Osteoblast (primary cell): ENCODE measurements at places on chromosomes 7 and 10. TPM values are rescaled to one million over a fixed set of nuclear protein-coding genes. Genes with fewer than 3 reads are reported as not detected.
A peak's percentile ranks its signal among the peaks of the same experiment; 100 is the strongest.

DNA sequence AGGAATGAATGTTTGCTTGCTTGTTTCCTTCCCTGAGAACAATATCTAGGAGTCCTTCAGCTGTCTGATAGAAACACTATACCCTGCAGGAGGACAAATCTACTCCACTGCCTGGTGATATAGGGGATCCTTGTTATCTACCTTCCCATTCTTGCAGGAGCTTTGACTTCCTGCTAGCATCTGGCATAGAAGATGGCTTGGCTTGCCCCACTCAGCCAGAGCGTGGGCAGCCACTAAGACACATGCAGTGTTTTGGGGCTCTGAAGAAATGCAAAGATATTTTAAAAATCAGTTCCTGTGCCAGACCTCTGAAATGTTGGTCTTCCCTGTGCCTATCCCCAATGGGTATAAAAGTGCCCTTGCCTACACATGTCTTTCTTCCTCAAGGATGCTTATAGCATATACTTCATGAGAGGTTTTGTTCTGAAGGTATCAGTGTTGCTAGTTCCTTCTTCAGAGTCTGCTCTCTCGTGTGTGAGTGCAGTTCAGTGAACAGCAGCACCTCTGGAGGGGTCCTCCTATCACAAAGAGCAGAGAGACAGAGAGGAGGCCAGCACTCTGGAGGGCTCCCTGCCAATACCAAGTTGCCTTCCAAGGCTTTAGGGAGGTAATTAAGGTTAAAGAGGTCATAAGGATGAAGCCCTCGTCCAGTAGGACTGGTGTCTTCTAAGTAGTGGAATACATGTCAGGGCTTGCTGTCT, 149.1 kb upstream of the CALCR start:
- no peak for DNase-seq

- no peak for DNase-seq
These were observed 11.0 kb downstream of the PYROXD2 start for GRCh38 chr10:98403812-98404504.

DNA sequence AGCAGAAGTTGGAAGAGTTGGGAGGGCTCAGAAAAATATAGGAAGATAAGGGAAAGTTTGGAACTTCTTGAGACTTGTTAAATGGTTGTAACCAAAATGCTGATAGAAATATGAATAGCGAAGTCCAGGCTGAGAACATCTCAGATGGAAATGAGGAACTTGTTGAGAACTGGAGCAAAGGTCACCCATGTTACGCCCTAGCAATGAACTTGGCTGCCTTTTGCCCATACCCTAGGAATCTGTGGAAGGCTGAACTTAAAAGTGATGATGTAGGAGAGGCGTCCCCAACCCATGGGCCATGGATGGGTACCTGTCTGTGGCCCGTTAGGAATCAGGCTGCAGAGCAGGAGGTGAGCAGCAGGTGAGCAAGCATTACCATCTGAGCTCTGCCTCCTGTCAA, 347.8 kb downstream of the ARL4A start:
- no peak for DNase-seq

DNA sequence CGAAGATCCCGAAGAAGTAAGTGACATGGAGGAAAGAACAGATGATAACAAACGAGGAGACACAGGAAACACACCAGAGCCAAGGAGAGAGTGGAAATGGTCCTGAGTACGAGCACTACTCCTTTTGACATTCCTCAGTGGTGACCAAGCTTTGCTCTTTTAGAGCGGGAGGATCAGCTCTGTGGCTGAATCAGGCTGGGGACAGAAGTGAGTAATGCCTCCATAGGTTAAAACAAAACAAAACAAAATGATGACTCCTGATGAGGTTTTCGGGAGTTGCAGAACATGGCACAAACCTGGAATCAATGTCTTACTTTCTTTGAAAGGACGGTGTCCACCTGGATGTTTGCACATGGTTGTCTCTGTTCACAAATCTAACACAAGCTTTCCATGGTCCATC, 30.3 kb upstream of the TCF7L2 start:
- DNase-seq, result peak; percentile 85

GRCh38 chr7:30521532-30521931, 16.9 kb upstream of the GGCT start:
- DNase-seq, result peak; percentile 65

Gene ZC3HAV1
- total RNA-seq, result 42.4 and 44.5 TPM in 2 replicates

Gene TBRG4
- 41.5 and 43.1 TPM in 2 replicates for total RNA-seq

Gene ARF5
- total RNA-seq, result 146 and 147 TPM in 2 replicates

DNA sequence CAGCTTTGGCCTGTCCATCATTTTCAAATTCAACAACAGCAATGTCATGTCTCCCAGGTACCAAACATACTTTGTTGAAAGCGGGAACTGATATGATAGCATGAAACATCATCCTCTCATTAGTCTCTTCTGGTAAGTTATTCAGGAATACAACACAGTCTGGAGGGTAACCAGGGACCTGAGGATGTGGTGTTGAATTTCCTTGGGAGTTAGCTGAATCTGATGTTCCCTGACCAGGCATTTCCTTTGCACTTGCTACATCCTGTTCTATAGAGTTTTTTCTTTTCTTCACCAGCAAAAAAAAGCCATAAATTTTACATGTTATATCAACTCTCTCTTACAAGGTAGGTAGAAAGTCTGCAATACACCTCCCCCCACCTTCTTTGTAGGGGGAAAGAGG, 97.8 kb upstream of the AFAP1L2 start:
- DNase-seq, result no peak

DNA sequence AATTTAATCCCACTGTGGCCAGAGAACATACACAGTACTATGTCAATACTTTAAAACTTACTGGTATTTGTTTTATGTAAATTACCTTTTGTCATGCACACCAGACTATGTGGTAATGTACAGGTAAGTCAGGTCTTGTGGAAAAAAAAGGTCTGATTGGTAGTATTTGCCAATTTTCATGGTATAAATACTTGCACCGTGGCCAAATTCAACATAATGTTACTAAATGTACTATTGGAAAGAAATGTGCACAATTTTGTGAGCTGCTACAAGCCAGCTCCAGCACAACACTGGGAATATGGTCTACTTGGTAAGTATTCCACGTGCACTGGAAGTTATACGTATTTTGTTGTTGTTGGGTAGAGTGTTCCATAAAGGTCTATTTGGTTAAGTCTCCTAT, 392.5 kb downstream of the RPS24 start:
- DNase-seq, result no peak

Gene SEMA3E
- 0.29 and 1.4 TPM in 2 replicates for total RNA-seq

GRCh38 chr7:12583176-12583575, 12.7 kb downstream of the SCIN start:
- DNase-seq, result no peak

- no peak for DNase-seq
These were observed 123.8 kb downstream of the IPMK start for GRCh38 chr10:58143944-58144343.

- peak; percentile 66 for DNase-seq
These were observed at the start of gene CREB3L2 for GRCh38 chr7:138001529-138002095. CREB3L2 (minus strand) TSS chr7:138002086; CDS start chr7:138001705, 381 bp downstream.

GRCh38 chr7:102063690-102064180, 222.9 kb upstream of the SH2B2 start:
- peak; percentile 64 for DNase-seq

Gene RBM28
- total RNA-seq, result 12.1 and 16.6 TPM in 2 replicates

DNA sequence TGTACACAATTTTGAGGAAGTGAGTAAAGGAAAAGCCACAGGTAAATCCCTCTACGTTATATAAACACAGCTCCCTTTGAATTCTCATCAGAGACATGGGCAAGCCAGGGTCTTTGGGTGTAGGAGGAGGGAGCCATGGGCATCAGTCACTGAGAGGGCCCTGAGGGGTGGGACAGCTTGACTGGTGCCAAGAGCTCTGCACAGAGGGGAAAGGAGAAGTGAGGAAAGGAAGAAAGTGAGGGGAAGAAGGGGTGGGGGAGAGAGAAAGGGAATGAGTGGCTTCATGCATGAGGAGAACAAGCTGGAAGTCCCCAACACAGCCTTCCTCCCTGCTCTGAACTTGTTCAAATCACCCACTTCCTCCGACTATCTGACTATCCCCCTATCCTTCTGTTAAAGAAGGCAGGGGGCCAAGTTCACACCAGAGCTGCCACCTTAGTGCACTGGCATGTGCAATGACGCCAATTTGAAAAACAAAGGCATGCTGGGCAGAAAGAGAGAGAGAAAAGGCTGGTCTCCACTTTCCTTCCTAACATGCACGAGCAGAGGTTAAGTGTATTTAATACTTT, 16.4 kb upstream of the RNF148 start:
- no peak for DNase-seq

Gene PNLIPRP1
- total RNA-seq, result not detected in 2 replicates

GRCh38 chr7:115708013-115708341, 322.6 kb downstream of the TFEC start:
- no peak for DNase-seq

DNA sequence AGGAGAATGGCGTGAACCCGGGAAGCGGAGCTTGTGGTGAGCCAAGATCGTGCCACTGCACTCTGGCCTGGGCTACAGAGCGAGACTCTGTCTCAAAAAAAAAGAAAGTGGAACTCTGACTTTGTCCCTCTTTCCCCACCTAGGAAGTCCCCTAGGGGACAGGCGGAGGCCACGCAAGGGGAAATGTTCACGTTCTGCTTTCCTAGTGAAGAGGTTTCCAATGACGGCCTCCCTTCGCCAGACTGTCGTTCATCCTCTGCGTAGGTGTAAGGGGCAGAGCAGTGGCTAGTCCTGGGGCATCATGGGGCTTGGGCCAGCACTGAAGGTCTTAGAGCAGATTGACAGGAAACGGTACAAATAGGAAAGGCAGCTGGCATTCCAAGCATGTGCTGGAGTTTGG, 30.6 kb downstream of the SUFU start:
- DNase-seq, result no peak

DNA sequence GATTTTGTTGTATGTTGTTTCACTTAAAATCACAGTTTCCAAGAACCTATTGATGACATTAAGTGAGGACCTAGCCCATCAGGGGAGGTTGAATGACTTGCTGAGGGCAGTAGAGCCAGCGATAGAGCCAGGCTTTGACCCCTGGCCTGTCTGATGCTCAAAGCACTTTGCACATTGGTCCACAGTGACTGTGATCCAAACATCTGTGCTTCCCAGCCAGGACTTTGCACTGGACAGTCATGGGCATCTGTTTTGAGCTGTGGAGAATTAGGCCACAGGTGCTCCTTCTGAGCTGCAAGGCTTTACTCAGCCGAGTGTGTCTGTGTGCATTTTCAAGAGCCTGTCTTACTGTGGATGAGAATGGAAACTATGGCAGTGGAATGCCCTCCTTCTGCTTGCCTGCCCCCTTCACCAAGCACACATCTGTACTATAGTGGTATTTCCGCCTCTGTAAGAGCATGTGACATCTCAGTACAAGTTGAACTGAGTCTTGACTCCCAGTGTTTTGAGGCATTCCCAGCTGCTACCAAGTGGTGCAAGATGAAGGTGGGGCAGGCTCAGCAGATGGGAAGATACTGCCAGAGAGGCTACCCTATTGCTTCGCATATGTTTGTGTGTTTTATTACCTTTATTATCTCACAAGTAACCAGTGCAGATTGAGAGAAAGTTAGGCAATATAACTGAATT, 72.7 kb upstream of the AOAH start:
- DNase-seq, result no peak

Gene AKR1D1
- under 0.01 TPM in 1 of 2 replicates, not detected in the other for total RNA-seq

Gene UNC5B
- 90.8 and 135 TPM in 2 replicates for total RNA-seq

DNA sequence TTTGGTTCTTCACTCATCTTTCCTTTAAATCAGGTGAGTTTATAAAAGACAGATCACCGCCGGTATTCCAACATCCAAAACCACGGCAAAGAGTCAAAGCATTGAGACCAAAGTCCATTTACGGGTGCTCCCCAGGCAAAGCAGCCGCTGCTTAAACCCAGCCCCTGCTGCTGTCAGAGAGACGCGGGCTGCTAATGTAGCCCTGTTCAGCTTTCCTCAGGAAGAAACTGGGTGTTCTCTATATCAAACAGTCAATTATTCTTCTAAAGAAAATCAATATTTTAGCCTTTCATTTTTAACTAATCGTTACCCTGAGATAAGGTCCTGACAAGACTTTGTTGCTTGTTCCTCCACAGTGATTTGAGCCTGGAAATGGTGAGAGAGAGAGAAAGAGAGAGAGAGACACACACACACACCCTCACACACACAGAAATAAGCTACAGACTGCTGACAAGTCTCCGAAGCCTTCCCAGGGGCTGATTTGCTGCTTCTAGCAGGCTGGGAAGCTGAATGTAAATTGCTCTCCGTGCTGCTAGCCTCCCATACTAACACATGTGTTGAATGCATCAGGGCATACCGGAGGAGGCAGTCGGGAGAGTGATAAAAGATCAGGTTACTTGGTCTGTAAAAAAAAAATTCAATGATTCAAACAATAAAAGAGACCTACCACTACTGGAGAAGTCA, 183.0 kb upstream of the ANK3 start:
- peak; percentile 75 for DNase-seq

Gene FGL2
- under 0.01 TPM in 2 replicates for total RNA-seq

GRCh38 chr7:154409703-154410311, 357.6 kb downstream of the DPP6 start:
- no peak for DNase-seq

Gene KAZALD1
- total RNA-seq, result 26.4 and 30.1 TPM in 2 replicates

- no peak for DNase-seq
These were observed 570 bp upstream of the ARF5 start for GRCh38 chr7:127587663-127588018.

- no peak for DNase-seq
These were observed 87.8 kb downstream of the CREB5 start for GRCh38 chr7:28500138-28500537.

Gene SPDYE1
- not detected in 2 replicates for total RNA-seq

Gene POM121L12
- total RNA-seq, result not detected in 2 replicates

DNA sequence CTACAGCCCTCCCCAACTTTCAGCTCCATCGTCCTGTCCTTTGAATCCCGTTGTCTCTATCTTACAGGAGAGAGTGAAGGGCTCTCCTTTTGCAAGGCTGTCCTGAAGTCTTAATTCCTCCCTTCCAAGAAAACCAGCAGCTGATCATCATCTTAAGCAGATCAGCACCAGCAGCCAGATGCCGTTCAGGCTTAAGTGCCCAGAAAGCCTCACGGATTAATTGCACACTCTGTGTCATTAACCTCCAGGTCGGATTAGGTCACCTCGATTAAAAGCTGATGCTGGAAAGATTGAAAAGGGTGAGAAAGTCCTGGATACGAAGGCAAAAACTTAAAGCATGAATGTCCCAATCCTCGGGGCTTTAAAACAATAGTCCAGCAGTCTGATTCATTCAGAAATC, 24.8 kb upstream of the ADARB2 start:
- no peak for DNase-seq

GRCh38 chr7:133679977-133680376, 427.1 kb downstream of the EXOC4 start:
- DNase-seq, result no peak

- DNase-seq, result peak; percentile 54
These were observed 76.2 kb upstream of the TMEM168 start for GRCh38 chr7:112866424-112866823.

Gene FFAR4
- not detected in 2 replicates for total RNA-seq

Gene TAF5
- 3.3 and 3.8 TPM in 2 replicates for total RNA-seq

GRCh38 chr10:124070666-124071065, 22.7 kb downstream of the CHST15 start:
- no peak for DNase-seq
